MCF 10A (cell line): ENCODE measurements at places on chromosomes 4 and X.

DNA sequence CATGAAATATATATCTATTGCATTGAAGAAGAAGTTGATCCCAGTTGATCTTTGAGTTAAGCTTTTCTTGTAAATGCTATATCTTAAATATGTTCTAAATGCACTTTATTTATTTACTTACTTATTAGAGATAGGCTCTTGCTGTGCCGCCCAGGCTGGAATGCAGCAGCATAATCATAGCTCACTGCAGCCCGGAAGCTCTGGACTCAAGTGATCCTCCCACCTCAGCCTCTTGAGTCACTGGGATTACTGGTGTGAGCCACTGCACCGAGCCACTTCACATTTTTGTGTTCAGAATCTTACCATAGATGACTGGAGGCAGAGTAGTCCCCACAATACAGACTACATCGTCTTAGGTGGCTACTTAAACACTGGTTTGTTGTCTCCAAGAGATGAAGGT is 324.3 kb upstream of the SLIT2 start:
- no peak for DNase-seq

DNA sequence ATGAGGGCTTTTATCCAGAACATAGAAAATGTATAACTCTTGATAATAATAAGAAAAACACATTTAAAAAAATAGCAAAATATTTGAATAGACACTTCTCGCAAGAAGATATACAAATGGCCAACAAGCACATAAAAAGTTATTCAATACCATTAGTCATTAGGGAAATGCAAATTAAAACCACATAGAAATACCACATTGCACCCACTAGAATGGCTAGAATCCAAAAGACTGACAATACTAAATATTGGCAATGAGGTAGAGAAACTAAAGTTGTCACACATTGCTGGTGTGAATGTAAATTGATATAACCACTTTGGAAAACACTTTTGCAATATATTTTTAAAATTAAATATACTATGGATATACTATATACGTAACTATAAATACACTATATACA is 754.3 kb upstream of the MAGEB2 start:
- peak; percentile 8 for DNase-seq

- no peak for DNase-seq
Measured at GRCh38 chr4:108556588-108557200, 63.7 kb upstream of the RPL34 start.

DNA sequence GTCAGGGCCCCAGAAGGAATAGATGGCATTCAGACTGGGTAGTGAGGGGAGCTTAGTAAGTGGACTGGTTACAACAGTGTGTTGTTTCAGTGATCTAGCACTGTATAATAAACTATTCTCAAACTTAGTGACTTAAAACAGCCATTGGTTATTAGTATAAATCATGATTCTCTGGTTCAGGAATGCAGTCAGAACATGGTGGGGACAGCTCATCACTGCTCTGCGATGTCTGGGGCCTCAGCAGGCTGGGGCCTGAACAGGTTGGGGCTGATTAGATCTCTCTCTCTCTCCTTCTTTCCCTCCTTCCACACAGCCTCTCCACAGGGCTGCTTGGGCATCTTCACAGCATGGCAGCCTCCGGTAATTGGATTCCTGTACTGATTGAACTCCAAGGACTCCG is 160.4 kb downstream of the GATB start:
- no peak for DNase-seq

GRCh38 chr4:169333265-169333664 is 62.5 kb upstream of the SH3RF1 start:
- DNase-seq = no peak

- DNase-seq = peak; percentile 52
Measured at GRCh38 chrX:134431894-134432293, 28.1 kb upstream of the HPRT1 start.

DNA sequence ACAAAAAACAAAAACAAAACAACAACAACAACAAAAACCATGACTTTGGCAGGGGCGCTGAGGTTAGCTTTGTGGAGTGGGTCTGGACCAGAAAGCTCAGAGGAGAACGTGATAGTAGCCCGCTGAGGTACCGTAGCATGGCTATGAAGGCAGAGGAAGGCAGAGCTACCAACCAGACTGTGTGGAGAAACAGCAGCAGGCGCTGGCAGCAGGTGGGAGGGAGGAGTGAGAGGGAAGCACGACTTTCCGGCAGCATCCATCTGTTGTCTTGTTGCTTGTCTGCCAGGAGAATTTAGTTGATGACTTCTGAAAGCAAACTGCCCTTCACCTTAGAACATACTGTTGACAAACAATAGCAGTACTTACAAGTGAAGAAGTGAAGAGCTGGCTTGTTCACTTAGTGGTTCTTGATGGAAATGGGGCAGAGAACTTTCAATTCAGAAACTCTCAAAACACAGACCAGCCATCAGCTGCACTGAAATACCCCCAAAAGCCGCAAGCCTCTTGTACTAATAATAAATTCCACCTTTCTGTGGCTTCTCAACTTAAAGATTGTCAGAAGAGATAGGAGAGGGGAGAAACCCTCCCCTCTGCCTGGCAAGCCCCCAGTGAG is 447.2 kb downstream of the SLITRK2 start:
- DNase-seq = no peak

DNA sequence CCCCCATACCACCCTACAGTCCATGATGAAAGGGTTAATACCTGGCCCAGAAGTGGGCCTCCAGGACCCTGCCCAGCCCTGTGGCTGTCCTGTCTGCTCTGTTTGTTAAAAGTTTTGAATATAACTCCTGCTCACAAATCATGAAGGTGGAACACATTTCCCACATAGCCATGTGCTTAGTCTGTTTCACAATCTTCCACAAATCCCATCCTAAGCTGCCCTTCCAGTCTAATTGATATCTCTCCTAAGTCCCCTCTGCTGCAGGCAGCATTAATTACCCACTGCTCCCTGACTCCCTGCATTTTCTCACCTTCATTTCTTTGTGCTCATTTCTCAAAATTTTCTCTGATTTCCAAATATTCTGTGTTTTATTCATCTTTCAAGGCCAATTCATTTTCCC is 142.6 kb downstream of the AASDH start:
- DNase-seq = no peak

GRCh38 chr4:104492183-104492771 is 2.4 kb downstream of the CXXC4 start:
- peak; percentile 33 for DNase-seq

DNA sequence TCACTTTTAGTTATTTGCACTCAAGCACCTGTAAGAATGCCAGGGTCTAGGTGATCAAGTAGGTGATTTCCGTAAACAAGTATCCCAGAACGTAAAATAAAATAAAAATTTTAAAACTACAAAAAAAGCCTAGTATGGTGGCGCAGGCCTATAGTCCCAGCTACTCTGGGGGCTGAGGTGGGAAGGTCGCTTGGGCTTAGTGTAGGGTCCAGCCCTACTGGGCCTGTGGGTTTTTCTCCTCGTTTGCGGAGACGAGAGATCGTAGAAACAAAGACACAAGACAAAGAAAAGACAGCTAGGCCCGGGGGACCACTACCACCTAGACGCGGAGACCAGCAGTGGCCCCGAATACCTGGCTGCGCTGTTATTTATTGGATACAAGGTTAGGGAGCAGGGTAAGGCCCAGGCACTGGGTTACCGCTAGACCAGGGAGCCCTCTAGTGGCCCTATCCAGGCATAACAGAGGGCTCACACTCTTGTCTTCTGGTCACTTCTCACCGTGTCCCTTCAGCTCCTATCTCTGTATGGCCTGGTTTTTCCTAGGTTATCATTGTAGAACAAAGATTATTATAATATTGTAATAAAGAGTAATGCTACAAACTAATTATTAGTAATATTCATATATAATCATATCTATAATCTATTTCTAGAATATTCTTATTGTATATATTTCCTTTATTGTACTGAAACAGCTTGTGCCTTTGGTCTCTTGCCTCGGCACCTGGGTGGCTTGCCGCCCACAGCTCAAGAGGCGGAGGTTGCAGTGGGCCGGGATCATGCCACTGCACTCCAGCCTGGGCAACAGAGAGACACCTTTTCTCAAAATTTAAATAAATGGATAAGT is 38.4 kb downstream of the SAGE1 start:
- DNase-seq = peak; percentile 62
